ENCODE measurements at places on chromosomes 5 and 9. TPM values are rescaled to one million over a fixed set of nuclear protein-coding genes. Genes with fewer than 3 reads are reported as not detected.

The NTNG2 gene
- 3.5 TPM for total RNA-seq

- no peak for DNase-seq
Measured at GRCh38 chr9:89563571-89564345, 41.1 kb upstream of the GADD45G start.

- DNase-seq = no peak
Measured at GRCh38 chr5:14716755-14717752, 52.5 kb downstream of the OTULIN start.

DNA sequence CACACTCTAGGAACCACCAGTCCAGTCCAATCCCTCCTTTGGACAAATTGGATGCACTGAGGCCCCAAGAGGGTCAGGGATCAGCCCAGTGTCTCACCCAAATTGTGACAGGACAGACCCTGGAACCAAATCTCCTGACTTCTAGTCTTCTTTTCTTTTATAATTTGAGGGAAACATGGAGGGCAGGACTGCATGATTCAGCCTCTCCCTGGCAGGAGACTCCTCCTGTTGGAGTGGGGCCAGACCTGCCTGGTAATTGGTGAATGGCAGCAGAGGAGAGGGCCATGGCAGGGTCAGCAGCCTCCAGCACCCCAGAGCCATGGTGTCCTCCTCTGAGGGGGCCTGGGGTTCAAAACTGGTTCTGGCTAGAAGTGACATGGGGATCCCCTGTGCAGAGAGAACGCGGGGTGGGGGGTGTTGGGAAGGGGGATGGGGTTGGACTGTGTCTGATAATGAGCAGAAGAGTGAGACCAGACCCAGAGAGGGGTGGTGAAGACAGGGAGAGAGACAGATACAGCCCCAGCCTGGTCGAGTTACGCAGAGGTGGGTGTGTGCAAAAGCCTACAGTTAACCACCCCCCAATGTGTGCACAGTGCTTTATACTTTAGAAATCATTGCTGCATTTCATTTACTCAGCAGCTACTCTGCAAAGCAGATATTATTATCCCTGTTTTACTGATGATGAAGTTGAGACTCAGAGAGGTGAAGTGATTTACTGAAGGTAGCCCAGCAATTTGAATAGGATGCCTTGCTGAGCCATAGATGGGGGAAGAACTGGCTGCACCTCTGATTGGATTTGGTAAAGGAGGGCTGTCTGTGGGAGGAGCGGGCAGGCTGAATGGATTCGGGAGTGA is 3.8 kb upstream of the SYNPO start:
- peak; percentile 76 for DNase-seq

DNA sequence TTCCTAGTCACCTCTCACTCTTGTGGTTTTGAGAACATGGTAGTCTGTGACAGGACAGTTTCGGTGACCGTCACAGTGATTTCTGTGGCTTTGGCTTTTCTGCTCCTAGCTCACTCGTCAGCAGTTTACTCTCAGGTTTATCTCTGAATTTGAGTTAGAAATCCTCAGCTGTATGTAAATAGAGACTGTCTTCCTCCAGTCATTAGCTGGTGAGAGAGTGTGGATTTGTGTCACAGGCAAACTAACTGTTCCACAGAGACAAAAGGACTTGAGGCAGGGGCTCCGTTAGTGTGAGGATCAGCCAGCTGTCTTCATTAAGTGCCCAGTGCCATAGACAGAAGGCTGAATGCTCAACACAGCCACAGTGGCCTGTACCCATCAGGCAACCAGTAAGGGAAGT is 131.4 kb downstream of the CD180 start:
- no peak for DNase-seq

GRCh38 chr5:138978080-138978479 is 102.9 kb upstream of the LRRTM2 start:
- no peak for DNase-seq

Measured in cardiac muscle cell (in vitro differentiated cells and primary cell).